ENCODE measurements at places on chromosomes 5 and 9. TPM values are rescaled to one million over a fixed set of nuclear protein-coding genes. Genes with fewer than 3 reads are reported as not detected.

AQP3 gene
- total RNA-seq = 3.8 TPM

DNA sequence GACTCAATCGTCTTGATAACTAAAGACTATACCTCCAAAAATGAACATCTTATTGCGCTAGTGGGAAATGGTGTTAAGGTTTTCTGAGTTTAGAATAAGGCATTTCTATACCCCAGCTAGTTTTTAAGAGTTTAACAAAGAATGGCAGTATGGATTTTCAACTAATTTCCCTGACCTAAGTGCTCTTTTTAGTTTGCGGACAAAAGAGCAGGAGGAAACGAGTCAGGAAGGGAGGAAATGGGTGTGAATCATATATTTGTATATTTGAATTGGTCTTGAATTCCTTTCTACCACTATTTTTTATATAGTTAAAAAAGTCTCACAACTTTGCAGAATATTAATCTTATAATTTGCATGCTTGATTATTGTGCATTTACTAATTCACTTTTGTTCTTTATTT, 516.3 kb upstream of the ZNF608 start:
- DNase-seq = no peak

- DNase-seq = peak; percentile 63
Observed at GRCh38 chr5:125874717-125875116, 548.5 kb upstream of the GRAMD2B start.

DNA sequence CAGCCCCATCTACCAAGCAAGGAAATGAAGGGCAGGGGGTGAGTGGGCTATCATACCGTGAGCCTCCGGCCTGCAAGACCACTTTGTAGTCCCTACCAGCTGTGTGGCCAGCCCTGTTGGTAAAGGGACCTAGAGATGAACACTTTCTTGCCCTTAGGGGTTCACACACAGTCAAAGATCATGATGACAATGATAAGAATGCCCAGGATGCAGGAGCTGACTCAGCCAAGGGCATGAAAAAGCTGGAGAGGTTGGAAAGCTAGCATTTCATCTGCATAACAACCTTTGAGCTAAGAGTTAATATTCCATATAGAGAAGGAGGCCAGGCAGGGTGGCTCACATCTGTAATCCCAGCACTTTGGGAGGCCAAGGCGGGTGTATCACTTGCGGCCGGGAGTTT, 19.2 kb upstream of the FGFR4 start:
- no peak for DNase-seq

DNA sequence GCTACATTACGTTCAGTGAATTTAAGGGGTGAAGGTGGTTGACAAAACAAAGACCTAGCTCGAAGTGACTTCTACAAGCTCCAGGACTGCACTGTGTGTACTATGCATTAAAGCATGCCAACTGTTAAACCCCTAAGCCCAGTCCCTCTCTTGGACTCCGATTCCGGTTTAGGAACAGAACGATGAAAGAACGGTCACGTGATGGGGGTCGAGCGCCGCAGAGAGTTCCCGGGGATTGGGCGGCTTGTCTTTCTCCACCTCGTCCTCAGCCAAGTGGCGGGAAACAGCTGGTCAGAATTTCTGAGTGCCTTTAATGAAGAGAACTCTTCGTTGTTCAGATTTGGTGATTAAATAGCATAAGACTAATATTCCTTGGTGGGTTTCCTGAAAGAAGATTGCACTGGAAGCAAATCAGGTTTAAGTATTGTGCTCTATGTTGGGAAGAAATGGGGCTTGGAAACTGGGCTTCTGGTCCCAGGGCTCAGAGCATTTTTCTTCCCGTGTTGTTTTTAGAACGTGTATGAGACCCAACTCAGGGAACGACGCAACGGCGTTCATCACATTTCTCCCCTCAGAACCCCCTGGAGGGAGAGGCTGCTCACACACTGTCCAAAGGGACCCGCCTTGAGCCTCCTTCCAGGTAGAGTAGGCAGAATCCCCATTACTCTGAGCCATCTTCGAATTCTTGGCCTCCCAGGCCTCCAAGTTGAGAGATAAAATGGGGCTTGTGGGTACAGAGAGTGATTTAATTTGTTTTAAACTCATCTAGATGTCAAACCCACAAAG, 25.3 kb downstream of the IRX2 start:
- DNase-seq = no peak
